ENCODE measurements at places on chromosomes 13 and 19.

- no peak for DNase-seq
Measured at GRCh38 chr13:30615866-30616541, 1.7 kb upstream of the USPL1 start.

DNA sequence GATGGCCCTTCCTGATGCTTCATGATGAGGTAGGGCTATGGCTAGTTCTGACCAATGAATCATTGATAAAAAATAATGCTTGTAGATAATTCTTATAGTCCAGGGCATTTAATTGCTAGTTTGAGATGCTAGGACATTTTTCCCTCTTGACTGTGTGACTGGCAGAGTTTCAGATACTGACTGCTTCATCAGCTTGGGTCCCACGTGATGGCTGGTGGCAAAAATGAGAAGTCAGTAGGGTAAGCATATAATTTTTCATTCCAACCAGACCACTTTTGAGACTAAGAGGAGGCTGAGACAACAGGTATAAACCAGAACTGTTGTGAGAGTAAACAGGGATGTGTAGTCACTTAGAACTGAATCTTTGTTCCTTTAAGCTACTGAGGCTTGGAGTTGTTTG, 183.3 kb downstream of the HS6ST3 start:
- no peak for DNase-seq

- no peak for DNase-seq
Measured at GRCh38 chr13:37361608-37362007, 237.0 kb downstream of the POSTN start.

- DNase-seq, result no peak
Measured at GRCh38 chr13:20559659-20560356, 7.1 kb upstream of the IFT88 start.

- no peak for DNase-seq
Measured at GRCh38 chr19:4889034-4889815, 13.5 kb downstream of the ARRDC5 start.

DNA sequence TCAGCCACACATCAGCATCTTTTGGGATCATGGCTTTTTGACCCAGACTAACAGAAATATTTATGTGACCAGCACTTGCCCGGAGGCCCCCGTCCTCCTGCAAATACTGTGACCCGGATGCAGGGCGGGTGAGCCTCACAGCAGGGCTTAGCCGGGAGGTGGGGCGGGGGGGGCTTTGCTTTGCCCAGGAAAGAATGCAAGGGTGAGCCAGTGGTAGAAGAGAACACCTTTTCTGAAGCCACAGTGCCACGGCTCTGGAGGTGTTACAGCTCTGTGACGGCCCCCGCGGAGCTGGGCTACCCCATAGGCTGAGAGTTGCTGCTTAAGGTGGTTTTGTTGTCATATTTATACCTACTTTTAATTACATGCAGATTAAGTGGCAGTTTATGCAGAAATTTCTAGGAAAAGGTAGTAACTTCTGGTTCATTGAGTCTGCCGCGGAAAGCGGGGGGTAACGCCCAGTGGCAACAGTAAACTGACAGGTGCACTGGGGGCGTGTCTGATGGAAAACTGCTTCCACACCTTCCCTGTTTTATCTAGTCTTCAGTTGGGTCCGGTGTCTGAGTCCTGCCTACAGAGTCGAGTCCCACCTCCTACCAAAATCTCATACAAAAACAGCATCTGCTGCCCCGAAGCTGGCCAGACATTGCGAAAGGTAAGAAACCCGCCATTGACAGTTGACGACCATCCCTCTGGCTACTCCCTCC, 187.9 kb downstream of the TEX29 start:
- no peak for DNase-seq

DNA sequence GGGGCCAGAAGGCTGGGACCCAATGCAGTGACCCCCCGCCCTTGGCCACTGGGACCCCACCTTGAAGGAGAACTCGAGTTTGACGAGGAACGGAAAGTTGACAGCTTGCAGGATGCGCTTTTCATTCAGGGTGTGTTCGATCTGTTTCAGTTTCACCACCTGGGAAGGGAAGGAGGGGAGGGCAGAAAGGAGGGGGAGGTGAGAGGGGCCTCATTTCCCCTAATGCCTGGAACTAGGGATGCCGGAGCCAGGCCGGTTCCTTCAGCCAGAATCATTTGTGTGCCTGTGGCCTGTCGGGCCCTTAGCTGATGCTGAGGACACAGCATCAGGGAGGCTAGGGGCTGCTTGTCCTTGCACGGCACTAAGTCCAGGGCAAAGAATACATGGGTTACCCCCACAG, 12.2 kb upstream of the SAMD1 start:
- peak; percentile 11 for DNase-seq

DNA sequence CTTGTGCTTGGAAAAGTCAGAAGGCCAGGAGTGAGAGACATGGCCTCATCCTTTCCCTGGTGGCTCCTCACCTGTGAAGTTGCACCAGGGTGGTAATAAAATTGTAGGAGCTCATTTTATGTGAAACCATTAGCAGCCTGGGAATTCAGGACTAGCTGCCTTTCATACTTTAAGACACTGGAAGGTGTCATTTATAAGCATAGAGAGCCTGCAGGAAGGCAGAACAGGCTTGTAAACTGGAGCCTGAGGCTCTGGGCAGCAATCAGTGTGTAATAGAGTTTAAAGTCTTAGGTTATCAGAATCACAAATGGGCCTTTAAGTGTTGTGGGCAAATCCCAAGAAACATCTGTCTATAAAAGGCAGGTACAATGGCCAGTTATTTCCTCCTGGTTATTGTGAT, 127.2 kb downstream of the TM9SF2 start:
- no peak for DNase-seq

DNA sequence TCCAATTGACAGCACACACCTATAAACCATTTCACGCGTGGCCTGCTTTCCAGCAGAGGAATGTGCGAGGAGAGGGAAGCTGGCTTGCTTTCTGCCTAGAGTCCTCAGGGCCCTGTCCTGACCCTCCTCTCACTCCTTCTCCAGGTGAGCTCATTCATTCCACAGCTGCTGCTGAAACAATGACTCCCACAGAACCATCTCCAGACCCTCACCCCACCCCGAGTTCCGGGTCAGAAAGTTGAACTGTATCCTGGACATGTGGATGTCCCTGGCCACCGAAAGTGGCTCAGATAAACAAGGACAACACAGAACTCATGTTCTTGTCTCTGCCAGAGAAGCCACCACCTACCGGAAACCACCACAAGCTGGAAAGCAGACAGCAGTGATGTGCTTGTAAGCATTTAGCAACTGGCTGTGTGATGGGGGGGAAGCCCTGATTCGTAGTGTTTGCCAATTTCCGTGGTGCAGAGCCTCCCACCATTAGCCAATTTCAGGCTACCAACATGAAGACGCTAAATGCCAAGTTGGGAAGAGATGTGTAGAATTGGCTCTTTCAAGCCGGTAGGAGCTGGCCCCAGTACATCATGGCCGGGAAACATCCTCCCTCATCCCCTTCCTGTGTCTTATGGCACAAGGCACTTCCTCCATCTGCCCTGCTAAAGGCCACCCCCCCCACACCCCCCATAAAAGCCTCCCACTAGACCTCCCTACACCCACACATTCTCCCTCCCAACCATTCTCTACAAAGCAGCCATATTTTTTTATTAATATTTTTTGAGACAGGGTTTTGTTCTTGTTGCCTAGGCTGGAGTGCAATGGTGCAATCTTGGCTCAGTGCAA, 5.0 kb downstream of the SYCE2 start:
- DNase-seq, result peak; percentile 69

Measured in femur (tissue), 1 donor.